RWPE1 (cell line): ENCODE measurements at places on chromosomes 4 and X.
A peak's percentile ranks its signal among the peaks of the same experiment; 100 is the strongest.

- no peak for DNase-seq
These were observed 129.6 kb upstream of the RASGEF1B start for GRCh38 chr4:81601358-81601694.

- no peak for DNase-seq
These were observed 9.2 kb upstream of the ANXA3 start for GRCh38 chr4:78542373-78542772.

- no peak for DNase-seq
These were observed 9.9 kb downstream of the CENPVL3 start for GRCh38 chrX:51608766-51609165.

DNA sequence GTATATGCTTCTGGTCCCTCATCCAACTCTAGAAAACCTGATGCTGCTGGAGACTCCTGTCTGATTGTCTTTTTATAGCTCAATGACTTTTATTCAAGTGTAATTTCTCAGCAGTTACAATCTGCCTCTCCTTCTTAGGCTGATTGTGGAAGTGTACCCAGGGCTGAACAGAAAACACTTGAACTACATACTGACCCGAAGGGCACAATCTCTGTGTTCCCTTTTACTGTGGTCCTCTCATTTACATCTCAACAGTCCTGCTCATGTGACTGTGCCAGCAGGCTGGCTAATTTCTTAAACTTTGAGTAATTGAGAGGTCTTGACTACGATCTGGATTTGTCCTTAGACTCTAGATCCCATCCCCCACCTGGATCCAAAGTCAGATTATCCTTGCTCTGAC, 863.4 kb downstream of the PDHA2 start:
- DNase-seq, result no peak

DNA sequence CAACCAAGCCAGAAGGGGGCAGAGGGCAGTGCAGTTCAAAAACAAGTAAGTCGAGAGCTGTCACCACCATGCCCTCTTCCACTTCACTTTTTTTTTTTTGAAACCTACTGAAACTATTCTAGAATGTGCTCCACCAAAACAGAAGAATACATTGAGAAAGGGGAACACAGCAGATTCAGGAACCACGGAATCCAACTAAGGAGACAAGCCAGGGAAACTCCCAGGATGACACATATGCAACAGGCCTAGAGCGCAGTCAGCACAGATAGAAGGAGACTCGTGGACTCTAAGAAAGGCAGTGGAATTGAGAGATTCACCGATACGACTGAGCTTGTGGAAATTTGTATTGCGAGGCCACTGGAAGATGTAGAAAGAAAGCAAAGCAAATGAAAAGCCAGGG, 66.1 kb downstream of the PHKA2 start:
- DNase-seq, result no peak

DNA sequence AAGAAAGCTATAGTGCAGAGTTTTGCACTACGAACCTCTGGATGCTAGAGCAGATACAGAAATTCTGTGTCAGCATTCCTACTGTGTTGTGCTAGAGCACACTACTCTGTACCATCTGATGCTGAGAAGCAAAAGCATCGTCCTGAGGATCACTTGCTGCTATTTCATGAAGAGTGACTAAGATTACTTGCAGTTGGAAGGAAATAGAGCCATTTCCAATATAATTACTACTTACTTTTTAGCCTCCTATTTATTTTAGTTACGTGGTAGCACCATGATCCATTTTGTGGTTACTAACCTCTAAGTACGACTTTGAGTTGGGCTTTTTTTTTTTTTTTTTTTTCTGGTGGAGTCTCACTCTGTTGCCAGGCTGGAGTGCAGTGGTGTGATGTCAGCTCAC, 226.7 kb downstream of the PALLD start:
- DNase-seq, result no peak

DNA sequence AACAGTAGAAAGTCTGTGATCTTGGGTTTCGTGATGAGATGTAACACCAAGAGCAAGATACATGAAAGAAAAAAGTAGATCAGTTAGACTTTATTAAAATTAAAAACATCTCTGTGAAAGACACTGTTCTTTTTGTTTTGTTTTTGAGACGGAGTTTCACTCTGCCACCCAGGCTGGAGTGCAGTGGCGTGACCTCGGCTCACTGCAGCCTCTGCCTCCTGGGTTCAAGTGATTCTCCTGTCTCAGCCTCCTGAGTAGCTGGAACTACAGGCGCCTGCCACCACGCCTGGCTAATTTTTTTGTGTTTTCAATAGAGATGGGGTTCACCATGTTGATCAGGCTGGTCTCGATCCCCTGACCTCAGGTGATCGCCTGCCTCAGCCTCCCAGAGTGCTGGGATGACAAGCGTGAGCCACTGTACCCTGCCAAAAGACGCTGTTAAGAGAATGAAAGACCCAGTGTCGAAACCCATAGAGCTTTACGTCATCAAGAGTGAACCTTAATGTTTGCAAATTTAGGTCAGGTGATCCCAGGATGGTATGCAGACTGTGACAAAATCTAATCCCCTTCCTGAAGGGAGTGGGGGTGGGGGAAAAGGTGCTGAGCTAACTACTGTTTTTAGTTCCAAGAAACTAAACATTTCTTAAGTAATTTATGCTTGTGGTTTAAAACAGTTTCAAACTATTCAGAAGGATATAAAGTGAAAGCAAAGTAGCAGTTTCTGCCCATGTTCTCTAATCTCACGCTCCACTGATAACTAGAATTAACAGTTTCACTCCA, 8.0 kb downstream of the OFD1 start:
- no peak for DNase-seq

- no peak for DNase-seq
These were observed 60.2 kb upstream of the PNPLA4 start for GRCh38 chrX:7987160-7988012.

GRCh38 chr4:159106636-159107035, 3.8 kb downstream of the RAPGEF2 start:
- no peak for DNase-seq

DNA sequence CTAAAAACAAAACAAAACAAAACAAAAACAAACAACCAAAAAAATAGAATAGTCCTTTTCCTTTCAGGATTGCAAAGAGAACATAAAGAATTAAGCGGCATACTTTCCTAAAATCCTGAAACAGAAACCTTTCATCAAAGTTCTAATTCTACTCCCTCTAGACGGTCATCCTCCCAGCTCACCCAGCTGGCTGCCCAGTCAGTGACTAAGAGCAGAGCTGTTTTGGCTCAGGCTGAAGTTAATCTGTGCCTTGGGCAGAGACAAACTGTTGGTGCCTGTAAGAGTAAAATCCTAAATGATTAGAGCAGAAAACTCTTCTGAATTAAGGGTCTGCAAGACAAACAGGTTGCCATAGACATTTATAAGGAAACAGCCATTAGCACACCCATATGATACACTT, 17.6 kb upstream of the WAS start:
- no peak for DNase-seq

DNA sequence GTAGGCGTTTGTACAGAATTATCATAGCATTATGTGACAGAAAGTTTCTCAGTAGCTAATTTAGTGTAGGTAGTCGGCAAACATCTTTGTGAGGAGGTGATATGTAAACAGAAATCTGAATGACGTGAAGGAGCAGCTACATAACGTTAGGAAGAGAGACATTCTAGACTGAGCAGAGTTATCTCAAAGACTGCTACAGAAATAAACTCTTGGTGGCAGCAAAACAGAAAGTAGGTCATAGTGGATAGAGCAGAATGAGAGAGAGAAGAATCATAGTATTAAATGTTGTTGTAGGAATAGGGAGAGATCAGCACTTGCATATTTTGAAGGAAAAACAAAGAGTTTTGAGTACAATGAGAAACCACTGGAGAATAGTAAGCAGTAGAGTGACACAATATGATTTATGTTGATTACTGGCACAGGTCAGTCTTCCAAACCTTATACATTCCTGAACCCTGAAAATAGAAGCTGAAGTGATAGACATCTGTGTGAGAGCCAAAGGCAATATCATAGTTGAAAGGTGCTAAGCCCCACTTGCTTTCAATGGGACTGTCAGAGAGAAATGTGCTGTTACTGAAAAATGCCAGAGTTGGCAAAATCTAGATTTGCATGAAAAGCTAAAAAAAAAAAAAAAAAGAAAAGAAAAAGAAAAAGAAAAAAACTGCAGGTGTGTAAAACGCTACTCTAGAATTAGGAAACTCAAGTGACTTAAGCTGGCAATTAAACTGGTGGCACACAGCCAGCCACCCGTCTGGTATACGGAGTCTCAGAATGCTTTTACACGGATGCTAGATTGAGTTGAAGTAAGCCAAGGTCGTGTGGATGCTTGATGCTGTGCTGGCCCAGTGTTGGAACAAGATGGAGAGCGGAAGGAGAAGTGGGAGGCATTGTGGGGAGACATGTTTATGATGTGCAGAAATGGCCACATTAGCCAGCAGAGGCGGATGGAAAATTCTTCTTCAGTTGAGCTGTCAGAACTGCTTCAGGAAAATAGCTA, 750.2 kb upstream of the HS3ST1 start:
- DNase-seq, result no peak

DNA sequence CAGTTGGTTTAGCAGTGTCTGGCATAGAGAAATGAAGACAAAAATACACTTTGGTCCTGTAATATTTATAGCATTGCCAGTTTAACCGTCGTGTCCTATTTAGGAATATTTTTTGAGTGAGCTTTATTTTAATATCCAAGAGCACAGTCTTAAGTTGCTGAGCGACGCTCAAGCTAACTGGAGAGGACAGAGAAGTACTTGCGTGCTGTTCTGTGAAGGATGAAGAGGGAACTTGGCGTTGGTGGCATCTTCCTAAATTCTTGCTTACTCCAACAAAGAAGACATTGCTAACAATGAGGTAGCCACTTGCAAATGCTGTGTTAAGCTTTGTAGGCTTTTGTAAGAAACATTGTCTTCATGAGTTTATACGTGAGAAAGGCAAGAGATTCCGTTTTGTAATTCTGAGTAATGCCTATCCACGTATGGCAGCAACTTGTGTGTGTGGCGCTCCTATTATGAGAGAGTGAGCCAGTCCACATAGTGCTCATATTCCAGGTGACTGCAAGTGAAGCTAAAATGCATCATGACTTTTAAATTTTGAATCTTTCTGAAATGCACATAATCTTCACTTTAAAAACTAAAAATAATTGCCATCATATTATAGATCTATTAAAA, 50.6 kb downstream of the SYNPO2 start:
- DNase-seq, result no peak

GRCh38 chr4:11402192-11402591, 26.5 kb downstream of the HS3ST1 start:
- no peak for DNase-seq

DNA sequence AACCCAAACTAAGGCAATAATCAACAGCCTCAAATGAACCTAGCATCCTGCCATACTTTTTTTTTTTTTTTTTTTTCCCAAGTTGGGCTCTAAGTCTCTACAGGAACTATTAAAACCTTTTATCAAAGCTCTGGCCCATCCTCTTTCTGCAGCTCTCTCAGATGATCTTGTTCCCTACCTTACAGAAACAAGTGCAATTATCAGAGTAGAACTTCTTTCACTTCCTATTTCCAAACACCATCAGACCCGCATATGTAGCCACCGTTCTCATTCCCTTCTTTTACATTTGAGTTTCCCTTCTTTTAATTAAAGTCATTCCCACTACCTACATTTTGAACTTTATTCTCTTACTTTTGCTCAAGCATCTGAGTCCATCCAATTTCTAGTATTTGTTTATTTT, 690.6 kb downstream of the DMD start:
- no peak for DNase-seq

- peak; percentile 46 for DNase-seq
These were observed 3.1 kb upstream of the MTMR1 start for GRCh38 chrX:150690126-150690525.

- DNase-seq, result no peak
These were observed 50.8 kb downstream of the RAPGEF2 start for GRCh38 chr4:159153669-159154068.

DNA sequence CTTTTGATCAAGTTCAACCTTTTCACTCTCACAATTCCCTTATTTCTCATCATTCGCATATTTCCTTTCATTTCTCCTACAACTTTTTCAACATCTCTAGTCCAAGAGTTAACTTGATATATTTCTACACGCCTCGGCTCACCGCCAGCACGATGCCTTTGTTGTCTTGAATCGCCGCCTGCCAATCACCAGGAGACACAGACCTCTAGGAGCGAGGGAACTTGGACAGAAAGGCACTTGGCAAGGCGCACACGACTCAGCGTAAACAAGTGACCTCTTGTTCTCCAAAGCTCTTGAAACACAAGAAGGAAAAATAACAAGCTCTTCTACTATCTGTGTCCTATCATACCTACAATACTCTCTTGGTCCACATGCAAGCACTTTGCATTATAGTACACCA, 27.1 kb upstream of the RBMX start:
- DNase-seq, result no peak

DNA sequence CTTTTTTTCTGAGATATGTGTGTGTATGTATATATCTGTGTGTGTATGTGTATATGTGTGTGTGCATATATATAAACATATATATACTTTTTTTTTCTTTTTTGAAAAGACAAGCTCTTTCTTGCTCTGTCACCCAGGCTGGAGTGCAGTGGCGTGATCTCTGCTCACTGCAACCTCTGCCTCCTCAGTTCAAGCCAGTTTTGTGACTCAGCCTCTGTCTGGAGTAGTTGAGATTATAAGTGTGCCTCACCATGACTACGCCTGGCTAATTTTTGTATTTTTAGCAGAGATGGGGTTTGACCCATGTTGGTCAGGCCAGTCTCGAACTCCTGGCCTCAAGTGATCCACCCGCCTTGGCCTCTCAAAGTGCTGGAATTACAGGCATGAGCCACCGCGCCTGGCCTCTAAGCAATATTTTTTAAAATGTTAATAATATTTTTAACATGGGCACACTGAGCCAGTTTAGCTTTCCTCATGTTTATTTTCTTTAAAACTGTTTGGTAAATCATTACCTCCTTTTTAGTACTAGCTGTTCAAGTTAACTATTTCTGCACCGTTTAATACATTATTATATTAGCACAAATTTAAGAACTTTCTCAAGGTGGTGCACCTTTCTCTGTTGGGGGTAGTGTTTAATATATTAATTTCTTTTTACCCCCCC, 33.3 kb downstream of the BBS12 start:
- no peak for DNase-seq

GRCh38 chr4:11743236-11743635, 314.5 kb upstream of the HS3ST1 start:
- no peak for DNase-seq

DNA sequence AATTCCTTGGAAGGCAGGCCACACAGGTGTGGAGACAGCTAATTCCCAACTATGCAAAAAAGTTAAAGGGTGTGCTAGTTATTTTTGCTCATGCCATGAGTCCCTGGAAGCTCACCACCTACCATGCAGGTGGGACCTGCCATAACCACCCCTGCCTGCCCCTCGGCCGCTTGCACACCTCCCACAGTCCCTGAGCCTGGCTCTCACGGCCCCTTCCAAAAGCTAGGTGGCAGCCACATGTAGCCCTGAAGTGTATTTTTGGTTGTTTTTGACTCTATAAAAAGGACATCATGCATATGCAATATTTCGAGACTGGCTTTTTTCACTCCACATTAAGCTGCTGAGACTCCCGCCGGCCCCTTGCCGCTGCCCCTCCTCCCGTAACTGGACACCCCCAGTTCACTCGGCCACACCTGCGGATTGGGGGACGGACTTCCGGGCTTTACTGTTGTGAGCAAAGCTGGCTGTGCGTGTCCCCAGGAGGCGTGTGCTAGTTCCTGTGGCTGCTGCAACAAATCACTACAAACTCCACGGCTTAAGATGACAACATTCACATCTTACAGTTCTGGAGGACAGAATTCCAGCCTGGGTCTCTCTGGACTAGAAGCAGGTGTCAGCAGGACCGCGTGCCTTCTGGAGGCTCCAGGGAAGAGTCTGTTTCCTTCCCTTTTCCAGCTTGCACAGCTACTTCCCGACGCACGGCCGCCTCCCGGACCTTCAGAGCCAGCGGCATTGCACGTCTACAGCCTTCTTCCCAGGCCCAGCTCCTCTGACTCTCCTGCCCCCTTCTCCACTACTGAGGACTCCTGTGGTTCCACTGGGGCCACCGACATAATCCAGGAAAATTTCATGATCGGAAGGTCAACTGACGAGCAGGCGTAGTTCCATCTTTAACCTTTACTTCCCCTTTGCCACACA, 24.8 kb downstream of the ZFYVE28 start:
- no peak for DNase-seq
